Activated CD8-positive, alpha-beta memory T cell treated with anti-CD3 and anti-CD28 coated beads, Interleukin-2, amount 50 U/mL, for 48 hours (primary cell): ENCODE measurements at places on chromosomes 3 and 15.

- no peak for DNase-seq
These were observed 105.6 kb downstream of the OCA2 start for GRCh38 chr15:27993544-27993943.

GRCh38 chr15:88608607-88609181, 12.4 kb upstream of the AEN start:
- DNase-seq, result no peak

DNA sequence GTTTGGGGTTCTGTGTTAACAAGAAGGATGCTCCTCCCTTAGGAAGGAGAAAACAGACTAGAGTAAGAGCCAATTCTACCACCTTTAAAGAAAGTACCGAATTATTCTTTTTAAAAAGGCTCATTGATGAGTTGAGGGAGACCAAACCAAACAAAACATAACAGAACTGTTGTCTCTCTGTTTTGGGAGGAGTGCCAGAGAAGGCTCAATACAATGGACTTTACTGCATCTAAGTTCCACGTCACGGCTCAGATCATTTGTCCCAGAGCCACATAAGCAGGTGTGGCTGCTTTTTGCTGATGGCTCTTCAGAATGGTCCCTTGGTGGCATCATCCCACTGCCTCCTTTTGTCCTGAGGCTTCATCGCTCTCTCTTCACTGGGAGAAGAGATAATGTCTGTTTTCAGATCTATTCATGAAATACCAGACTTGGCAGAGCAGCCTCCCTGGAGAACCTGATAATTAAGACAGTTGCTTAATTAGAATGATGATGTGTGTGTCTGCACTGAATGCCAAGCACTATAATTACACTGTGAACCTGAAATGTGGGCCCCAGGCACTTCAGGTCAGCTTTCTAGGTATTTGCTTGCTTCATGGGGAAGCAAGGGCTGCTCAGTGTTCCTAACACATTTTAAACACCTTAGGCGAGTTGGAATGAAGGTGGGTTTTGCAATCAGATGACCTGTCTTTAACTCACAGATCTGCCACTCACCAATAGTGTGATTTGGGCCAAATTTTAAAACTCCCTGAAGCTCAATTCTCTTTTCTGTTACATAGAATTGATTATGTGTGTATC, 335.2 kb upstream of the MCTP2 start:
- DNase-seq, result no peak

DNA sequence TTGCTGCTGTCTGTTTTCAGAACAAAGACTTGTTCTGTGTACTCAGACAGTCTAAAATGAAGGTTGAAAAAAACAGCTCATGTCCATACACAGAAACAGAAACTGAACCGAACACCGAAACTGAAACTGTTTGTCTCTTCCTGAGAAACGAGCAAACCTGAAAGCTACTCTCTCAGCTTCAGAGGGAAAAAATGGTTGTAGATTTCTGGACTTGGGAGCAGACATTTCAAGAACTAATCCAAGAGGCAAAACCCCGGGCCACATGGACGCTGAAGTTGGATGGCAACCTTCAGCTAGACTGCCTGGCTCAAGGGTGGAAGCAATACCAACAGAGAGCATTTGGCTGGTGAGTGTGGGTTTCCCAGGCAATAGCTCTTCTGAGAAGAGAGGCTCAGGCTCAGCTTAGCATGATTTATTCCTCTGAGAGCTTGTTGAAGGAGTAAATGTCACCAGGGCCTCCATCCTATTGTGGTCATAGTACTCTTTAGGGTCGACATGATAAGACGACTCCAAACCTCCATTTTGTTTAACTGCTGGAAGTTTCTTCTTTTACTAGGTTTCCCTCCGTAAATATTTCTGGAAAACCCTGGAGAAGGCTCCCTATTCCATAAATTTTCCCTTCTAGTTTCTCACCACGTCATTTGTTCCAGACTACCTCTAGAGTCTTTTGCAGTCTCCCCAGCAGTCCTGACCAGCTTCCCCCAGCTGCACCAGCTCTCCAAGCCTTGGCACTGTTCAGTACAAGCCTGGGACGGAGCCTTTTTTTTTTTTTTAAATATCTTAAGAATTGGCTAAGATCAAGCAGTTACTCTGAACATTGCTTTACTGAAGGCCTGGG, at the start of gene RTP4:
Gene RTP4, plus strand, starts transcription at position 135 of the 838 bp plus-strand sequence. Its CDS starts 57 bp downstream, at position 192.
- peak; percentile 62 for DNase-seq

GRCh38 chr15:67146875-67147381, 81.5 kb downstream of the SMAD3 start:
- no peak for DNase-seq

DNA sequence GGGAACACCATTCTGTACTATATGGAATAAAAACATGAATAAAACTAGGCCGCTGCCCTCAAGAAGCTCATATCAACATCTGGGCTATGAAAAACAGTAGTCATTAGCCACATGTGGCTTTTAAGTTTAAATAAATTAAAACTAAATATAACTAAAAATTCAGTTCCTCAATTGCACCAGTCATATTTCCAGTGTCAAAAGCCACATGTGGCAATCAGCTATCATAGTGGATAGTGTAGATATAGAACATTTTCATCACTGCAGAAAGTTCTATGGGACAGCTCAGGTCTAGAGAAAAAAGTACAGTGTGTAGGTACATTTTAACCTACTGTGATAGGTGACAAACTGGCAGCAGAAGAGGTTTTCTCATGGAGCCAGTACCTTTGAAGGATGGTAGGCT, 261.4 kb downstream of the FOXP1 start:
- no peak for DNase-seq

DNA sequence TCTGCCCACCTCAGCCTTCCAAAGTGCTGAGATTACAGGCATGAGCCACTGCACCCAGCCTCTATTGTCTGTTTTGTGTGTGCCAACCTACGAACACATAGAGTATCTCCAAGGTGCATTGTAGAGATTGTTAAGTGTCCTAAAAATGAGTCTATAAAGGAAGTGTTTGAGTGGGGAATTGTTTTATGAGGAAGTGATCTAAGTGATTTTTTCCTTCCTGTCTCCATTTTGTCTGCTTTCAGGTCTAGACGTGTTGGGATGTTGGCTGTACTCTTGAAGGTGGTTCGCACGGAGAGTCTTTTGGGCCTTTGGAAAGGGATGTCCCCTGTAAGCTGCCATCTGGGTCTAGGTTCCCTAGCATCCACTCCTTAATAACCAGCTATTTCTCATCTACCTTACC, 7.0 kb downstream of the SLC25A38 start:
- no peak for DNase-seq

- no peak for DNase-seq
These were observed 589 bp downstream of the KLF15 start for GRCh38 chr3:126356373-126357264.

- no peak for DNase-seq
These were observed 87.0 kb upstream of the ZNF280D start for GRCh38 chr15:56820333-56820732.

GRCh38 chr3:59426821-59427565, 377.2 kb upstream of the CFAP20DC start:
- DNase-seq, result no peak

- DNase-seq, result no peak
These were observed 10.3 kb downstream of the PDZRN3 start for GRCh38 chr3:73614419-73614818.

DNA sequence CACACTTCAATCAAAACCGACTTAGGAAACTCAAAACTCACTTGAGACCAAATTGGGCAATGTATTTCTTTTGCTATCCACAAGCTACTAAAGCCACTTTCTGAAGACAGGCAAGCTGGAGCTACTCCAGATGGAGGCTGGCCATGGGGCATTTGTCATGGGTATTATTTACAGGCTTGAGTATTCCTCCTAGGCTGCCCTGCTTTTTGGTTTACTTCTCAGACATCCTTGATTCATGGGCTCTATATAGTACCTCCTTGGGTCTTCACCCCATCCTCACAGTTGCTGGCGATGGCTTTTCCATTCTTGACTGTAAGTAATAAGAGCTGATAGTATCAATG, 18.6 kb upstream of the SYNM start:
- no peak for DNase-seq

- DNase-seq, result no peak
These were observed 54.5 kb downstream of the CPN2 start for GRCh38 chr3:194296454-194297263.

DNA sequence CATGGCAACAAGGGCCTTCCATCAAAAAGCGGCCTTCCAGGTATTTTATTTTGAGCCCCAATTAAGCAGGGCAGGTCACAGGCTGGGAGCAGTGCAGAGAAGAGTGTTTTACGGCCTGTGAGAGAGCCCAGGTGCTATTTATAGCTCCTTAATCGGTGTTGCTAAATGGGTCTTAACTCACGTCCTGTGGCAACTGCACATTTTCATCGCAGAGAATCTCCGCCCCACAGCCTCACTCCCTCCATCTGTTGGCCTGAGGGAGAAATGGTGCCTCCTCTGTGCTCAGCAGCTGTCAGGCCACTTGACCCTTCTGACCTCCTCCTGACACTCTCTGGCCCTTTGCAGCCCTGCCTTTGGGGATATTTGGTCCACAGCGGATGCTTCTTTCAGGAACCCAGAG, 58.6 kb downstream of the SPSB4 start:
- no peak for DNase-seq

DNA sequence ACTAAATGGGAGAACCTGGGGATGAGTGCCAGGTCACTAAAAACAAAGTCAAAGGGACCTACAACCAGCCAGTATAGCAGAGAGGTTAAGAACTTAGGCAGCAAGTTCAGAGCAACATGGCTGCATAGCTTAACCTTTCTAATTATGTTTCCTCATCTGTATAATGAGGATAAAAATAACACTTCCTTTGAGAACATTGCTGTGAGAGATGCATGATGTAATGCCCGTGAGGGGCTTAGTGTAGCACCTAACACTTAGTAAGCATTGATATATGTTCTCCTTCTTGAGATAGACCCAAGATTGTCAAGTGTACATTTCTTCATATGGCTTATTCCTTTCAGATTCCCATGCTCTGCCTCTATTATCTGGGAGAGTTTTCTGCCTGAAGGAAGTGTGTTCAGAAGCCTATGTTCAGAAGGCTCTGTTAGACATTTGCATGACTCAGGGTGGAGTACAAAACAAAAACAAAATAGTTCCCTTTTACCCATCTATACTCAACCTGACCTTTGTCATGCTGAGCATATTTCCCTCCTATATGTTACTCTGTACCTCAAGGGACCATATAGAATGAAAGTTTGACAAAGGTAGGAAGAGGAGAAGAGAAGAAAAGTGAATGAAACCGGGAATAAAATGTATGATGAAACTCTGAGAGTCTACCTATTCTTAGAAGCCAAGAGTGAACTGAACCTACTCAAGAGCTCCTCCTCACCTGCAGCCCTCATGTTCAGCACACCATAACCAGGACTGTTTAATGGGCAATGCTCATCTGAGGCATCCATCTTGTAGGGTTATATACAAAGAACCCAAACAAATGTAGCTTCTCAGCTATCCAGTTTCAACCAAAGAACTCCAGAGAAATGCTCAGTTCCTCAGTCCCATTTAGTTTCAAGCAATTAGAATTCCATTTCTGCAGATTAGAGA, 70.7 kb upstream of the KCNMB2 start:
- DNase-seq, result no peak

DNA sequence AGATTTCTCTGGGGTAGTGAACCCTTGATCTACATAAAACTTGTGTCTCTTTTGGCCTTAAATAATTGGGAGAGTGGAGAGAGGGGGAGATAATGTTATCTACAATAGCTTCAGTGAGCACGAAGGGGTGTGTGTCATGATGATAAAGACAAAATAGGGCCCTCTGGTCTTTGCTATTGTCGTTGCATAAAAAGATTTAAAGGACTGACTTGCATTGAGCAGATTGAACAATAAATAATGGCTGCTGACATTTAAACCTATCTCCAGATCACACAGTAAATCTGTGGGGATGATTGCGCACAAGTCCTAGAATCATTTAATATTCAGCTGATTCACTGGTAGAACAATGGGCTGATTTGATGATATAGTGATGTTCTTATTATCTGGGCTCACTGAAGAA, 71.3 kb upstream of the GAP43 start:
- no peak for DNase-seq

DNA sequence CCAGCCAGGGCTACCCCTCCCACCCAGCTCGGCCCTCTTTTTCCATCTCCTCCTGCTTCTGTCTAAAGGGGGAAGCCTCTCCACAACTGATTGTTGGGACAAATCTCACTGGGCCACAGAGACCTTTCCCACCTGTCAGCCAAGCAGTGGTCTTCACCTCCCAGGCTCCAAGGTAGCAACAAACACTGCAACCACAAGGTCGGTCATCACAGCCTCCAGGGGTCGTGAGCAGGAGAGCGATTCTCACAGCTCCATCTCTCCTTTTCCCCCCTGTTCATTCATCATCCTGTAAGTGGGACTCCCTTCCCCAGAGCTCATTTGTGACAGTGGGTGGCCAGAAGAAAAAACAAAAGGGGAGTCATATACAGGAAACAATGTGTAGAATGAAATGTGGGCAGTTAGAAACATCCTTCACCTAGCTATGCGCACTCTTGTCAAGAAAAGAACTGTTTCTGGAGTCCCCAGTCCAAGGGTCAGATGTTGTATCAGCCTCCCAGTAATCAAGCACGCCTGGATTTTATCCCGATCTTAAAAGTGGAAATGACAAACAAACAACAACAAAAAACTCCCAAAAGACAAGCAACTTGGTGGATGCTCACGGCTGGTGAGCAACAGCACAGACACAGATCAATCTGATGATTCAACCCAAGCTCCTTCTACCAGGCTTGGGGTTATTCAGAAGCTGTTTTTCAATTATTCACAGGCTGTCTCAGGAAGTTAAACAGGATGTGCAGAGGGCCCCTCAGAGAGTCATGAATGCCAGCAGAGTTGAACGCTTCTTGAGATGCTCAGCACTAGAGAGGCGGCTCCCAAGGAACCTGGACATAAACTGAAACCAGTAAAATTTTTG, 22.4 kb downstream of the LYZL4 start:
- DNase-seq, result no peak

DNA sequence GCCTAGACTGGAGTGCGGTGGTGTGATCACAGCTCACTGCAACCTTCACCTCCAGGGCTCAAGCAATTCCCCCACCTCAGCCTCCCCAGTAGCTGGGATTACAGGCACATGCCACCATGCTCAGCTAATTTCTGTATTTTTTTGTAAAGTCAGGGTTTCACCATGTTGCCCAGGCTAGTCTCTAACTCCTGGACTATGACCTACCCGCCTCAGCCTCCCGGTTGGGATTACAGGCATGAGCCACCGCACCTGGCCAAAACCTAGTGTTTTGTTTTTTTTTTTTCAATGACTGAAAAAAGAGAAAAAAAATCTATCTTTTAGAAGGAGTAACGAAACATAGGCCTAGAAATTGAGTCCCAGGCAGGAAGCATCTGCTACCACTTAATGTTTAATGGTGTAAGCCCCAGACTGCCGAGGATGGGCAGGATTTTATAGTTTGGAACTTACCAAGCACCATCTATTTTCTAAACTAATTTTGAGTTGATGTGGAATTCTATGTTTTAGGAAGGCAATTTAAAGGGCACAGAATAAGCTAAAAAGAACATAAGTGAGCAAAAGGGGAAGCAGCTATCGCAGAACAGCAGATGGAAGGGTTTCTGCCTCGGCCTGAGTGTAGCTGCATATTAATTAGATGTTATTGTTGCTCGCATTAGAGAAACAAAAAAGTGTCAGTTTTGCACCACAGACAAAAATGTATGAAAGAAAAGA, 24.2 kb upstream of the CA12 start:
- DNase-seq, result no peak

GRCh38 chr15:93063262-93063671, 25.7 kb downstream of the RGMA start:
- no peak for DNase-seq

- no peak for DNase-seq
These were observed 645.6 kb upstream of the CBLB start for GRCh38 chr3:106514431-106514830.

GRCh38 chr15:64515196-64515595, 54.8 kb downstream of the ZNF609 start:
- no peak for DNase-seq

GRCh38 chr3:44111482-44111881, 130.2 kb upstream of the TOPAZ1 start:
- no peak for DNase-seq

- DNase-seq, result no peak
These were observed 62.2 kb downstream of the TCAIM start for GRCh38 chr3:44400771-44401170.
